Smooth muscle cell of the brain vasculature (primary cell): ENCODE measurements at places on chromosomes 7 and 10.

DNA sequence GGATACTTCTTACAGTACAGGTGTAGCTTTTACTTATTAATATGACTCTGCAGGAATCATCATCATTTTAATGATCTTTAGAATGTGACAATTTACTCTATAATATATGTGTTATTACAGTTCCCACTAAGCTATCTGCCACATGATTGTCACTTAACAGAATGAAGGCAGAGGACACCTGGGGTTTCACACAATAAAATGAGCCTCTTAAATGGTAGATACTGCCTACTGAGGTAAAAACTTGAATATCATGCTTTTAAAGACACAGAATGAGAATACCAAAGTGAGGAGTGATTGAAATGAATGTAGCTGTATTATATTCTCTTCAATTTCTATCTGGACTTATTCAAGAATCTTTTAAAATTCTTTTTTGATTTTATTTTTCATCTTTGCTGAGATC lies 1255.3 kb upstream of the LRRN3 start:
- DNase-seq: no peak

GRCh38 chr7:16068183-16068582 lies 353.2 kb downstream of the CRPPA start:
- no peak for DNase-seq

GRCh38 chr7:2066251-2066919 lies 166.4 kb downstream of the MAD1L1 start:
- DNase-seq: no peak

DNA sequence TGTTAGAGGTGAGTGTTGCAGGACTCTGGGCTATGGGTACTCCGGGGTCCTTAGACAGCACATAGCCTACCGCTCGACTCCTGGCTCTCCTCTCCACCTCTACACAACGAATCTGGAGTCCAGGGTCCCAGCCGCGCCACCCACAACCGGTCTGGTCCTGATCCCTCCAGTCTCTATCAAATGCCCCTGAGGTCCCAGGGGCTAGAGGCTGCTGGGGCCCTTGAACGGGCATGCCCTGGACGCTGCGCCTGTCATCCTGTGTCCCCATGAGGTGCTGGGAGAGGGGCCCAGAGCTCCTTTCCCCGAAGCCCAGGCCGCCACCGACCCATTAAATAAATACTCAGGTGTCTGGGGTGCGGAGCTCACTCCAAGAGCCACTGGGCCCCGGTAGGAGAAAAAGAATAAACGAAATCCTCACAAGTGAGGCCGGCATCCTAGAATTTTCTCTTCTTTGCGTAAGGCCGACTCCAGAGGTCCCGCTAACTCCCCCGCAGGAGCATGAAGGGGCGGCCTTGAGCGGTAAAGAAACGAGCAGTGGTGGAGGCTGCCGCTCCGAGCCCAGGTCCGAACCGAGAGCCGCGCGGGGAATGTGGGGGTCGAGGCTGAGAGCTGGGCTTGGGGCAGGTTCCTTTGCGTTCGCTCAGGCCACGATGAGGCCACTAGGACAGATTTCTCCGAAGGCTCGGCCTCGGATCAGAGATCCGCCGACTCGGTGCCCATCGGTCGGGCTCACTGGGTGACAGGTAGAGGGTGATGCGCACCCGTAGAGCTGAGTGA lies 166.7 kb downstream of the NRF1 start:
- no peak for DNase-seq

GRCh38 chr7:114952296-114952695 lies 30.4 kb downstream of the MDFIC start:
- DNase-seq: no peak

DNA sequence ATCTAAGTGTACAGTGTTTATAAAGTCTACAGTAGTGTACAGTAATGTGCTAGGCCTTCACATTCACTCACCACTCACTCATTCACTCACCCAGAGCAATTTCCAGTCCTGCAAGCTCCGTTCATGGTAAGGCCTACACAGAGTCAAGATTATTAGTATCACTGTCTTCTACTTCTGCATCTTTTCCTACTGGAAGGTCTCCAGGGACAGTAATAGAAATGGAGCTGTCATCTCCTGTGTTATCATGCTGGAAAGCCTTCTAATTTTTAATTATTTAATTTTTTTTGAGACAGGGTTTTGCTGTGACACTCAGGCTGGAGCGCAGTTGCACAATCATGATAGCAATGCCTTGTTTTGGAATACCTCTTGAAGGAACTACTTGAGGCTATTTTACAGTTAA lies 207.0 kb downstream of the HTR7 start:
- DNase-seq: no peak

DNA sequence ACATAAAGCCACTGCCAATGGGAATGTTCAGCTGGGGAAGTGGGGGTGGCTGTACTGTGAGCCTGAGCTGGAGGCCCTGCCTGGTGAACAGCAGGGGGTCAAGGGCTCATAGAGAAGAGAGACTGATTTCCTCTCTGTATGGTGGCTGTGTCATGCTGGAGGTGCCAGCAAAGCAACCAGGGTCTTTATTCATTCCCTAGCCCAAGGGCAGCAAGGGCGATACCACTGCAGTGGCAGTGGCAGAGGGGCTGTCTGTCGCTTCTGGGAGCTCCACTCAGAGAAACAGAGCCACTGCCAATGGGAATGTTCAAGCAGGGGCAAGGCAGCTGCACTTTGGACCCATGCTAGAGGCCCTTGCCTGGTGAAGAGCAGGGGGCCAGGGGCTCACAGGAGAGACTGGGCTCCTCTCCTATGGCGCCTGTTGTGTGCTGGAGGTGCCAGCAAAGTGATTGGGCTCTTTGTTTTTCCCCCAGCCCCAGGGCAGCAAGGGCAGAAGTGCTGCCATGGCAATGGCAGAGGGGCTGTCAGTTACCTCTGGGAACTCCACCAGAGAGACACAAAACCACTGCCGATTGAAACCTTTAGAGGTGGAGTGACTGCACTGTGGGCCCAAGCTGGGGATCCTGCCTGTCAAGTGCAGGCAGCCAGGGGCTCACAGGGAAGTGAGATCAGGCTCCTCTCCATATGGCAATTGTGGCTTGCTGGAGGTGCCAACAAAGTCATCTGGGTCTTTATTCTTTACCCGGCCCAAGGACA lies 545.1 kb downstream of the SH2D4B start:
- no peak for DNase-seq

GRCh38 chr7:23298141-23298881 lies 828 bp upstream of the MALSU1 start:
- no peak for DNase-seq

DNA sequence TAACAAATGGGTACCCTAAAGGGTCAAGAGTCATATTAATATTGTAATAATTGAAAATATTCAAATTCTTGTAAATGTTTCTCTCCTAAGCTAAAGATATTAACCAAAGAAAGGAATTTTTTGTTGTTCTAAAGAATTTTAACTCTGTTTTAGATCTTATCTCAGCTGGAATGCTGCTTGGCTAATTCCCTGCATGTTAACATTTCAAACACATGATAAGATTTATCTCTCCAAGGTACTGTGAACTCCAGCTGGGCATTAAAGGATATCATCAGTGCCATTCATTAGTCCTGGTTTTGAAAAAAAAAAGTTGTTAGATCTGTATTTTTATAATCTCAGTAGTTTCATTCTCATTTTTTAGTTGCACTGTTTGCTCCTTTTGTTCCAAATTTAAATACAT lies 76.9 kb downstream of the MAPK8 start:
- no peak for DNase-seq
